ENCODE measurements at places on chromosomes 1 and 21.

DNA sequence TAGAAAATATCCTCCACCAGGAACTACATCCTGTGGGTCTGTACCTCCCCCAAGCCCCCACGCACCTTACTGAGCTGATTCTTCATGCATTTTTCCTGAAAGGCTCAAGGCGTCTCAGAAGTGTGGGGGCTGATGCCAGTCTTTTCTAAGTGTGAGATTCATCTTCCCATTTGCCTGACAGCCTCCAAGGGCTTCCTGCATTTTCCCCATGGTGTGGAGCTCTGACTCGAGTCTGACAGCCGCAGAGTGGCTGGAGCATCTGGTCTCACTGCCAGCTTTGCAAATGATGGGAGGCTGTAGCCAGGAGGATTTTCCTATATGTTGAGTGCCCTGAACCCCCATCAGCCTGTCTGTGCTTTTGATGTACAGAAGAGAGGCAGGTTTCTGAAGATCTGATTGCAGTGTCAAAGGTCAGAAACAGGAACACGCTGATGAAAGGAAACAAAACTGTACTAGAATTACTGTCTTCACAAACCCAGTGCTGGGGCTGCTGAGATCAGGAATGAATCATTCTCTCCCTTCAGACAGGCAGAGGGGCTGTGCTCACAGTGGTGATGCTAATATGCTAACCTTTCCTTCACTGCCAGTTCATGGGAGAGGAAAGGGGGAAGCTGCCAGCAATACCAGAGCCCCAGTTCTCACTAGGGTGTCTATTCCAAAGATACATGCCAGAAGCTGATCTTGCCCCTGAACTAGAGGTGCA is 201.5 kb upstream of the C1orf174 start:
- no peak for DNase-seq

GRCh38 chr1:31787261-31787660 is 23.1 kb upstream of the ADGRB2 start:
- DNase-seq, result no peak

DNA sequence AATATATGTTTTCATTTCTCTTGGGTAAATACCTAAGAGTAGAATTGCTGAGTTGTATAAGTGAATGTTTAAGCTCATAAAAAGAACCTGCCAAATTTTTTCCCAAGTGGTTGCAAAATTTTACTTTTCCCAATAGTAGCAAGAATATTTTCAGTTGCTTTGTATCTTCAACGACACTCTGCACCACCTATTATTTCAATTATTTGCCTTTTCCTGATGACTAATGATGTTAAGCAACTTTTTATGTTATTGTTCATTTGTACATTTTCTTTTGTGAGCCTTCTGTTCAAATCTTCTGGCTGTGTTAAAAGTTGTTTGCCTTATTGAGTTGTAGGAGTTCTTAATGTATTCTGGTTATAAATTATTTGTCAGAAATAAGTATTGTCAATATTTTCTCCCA is 299.1 kb upstream of the NRIP1 start:
- no peak for DNase-seq

DNA sequence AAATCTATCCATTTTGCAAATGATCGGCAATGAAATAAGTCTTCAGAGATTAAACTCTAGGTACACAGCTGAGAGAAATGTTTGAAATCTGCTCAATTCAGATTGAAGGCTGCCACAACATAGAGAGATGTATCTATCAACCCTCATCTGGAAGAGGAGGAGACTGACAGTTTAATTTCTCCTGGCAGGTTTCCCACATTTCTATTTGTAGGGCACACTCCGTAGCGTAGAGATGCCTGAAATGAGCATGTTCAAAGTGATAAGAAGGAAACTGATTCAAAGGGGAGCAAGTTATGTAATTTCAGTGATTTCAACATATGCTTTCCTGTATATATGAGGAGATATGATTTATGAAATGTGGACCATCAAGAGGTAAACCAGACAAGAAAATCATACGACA is 44.1 kb downstream of the NIBAN1 start:
- no peak for DNase-seq

DNA sequence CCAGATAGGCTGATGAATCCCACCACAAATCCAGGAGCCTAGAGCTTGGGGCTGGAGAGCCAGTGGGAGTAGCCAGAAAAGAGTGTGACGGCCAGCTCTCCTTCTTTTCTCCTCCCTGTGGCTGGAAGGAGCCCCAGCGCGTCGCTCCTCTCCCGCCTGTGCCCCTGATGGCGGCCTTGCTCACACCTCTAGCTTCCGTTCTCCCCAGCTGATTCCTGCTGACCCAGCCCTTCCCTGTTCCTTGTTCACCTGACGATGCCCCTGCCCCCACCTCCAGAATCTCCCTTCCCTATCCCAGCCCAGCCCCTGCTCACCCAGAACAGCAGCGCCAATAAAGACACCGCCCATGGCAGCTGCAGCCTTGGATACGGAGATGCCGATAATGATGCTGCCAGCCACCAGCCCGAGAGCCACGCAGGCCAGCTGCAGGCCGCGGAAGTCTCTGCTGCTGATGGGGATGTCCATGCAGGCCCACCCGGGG is 656 bp downstream of the KNCN start:
- no peak for DNase-seq

DNA sequence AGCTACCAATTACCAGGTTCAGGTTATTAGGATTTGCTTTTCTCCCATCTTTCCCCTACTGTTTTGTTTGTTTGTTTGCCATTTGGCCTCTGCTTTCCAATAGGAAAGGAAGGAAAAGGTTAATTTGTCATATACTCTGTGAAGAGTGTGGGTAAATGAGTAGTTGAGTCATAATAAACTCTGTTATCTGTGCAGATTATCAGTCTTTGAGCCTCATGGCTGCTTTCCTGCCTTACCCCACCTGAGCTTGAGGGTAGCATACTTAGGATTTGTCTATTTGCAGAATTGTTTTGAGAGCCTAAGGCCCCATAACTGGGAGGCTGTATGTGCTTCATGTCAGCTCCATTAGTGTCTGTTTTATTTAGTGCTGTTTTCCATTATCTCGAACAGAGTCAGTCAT is 32.9 kb upstream of the SNX27 start:
- DNase-seq, result no peak
